ENCODE measurements at places on chromosomes 4 and X. TPM values are rescaled to one million over a fixed set of nuclear protein-coding genes. Genes with fewer than 3 reads are reported as not detected.

DNA sequence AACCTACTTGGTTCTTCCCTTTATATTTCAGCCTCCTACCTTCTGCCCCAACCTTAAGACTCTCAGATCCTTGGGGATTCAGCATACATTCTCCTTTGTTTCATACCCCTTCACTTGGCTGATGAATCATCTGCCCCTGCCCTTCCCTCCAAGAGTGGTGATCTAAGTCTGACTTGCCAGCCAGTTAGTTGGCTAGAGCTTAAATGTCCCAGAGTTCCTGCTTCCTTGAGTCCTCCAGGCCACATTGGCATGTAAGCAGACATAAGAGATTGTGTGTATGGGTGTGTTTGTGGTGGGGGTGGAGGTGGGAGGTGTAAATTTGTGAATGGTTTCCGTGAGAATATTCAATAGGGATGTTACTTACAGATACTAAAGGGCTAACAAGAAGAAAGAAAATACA lies 3.7 kb upstream of the TEX13D start:
- no peaks in the 10 kb centered on the region for H3K27me3 ChIP-seq
- no peak overlapping the region for H3K4me3 ChIP-seq
- H3K36me3 ChIP-seq, result no peaks in the 10 kb centered on the region
- no peak for DNase-seq
- no peaks in the 10 kb centered on the region for H3K4me1 ChIP-seq

NRK gene
- total RNA-seq, result 0.07 TPM

PRRG3 gene
- total RNA-seq, result not detected

TCEAL6 gene
- not detected for total RNA-seq

All from K562 (cell line).